ENCODE measurements at places on chromosomes 3 and 15. TPM values are rescaled to one million over a fixed set of nuclear protein-coding genes. Genes with fewer than 3 reads are reported as not detected.

- DNase-seq = no peak
Measured at GRCh38 chr3:171248426-171249111, 211.6 kb downstream of the TNIK start.

FSIP1 gene
- 0.76 TPM for total RNA-seq

RAP2B gene
- 20.4 TPM for total RNA-seq

IL17RC gene
- 29.5 TPM for total RNA-seq
